Left lobe of liver (tissue), 2 donors: ENCODE measurements at places on chromosomes 16 and 17. TPM values are rescaled to one million over a fixed set of nuclear protein-coding genes. Genes with fewer than 3 reads are reported as not detected.
A peak's percentile ranks its signal among the peaks of the same experiment; 100 is the strongest.

The EMP2 gene
- 86.6 TPM for total RNA-seq

The ZDHHC7 gene
- total RNA-seq, result 14.5 TPM

The GAST gene
- not detected for total RNA-seq

- peak; percentile 64 for DNase-seq
Observed at GRCh38 chr17:68531252-68531651, 19.0 kb downstream of the PRKAR1A start.

GRCh38 chr17:42191275-42191608, 3.1 kb downstream of the GHDC start:
- DNase-seq, result no peak

GRCh38 chr17:68700421-68700820, 99.3 kb upstream of the FAM20A start:
- no peak for DNase-seq

DNA sequence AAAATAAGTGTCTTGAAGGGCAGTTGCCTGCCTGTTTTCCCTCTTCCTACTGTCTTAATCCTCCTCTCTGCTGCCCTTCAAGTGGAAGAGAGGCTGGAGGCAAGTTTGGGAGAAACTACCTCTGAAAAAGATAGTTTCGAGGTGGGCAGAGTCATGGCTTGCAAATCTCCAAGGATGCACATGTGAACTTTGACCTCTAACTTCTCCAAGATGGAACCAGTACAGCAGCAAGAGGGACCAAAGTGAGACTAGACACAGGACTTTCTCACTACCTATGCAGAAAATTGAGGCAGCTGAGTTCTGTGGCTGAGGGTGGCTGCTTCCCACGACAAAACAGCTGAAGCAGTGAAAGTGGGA, 887 bp upstream of the KCNH4 start:
- DNase-seq, result no peak

GRCh38 chr16:50688867-50689266, 4.5 kb upstream of the NOD2 start:
- no peak for DNase-seq
